Stimulated activated CD4-positive, alpha-beta T cell treated with anti-CD3 and anti-CD28 coated beads, Interleukin-1b, Interleukin-23, amount 100 ng/mL, for 24 hours (primary cell): ENCODE measurements at places on chromosomes 6 and 20.

- no peak for DNase-seq
Observed at GRCh38 chr6:130467146-130468050, 101.6 kb downstream of the TMEM200A start.

DNA sequence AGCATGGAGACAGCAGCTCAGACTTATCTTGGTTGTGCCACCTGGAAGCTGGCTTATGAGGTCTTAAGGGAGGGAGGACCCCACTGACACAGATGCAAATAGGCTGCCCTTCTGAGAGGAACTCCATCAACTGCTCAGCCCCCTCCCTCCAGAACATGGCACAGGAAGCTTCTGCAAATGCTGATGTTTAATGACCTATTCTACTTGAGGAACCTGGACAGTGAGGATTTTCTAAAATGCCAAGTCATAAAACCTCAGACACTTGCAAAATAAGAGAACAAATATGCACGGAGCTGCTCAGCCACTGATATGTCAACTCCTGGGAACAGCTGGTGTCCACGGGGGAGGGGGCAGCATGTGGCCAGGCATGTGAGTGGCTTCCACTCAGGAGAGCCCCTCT lies 3.5 kb downstream of the CST9 start:
- DNase-seq = no peak

- no peak for DNase-seq
Observed at GRCh38 chr6:9646342-9647070, 768.4 kb downstream of the TFAP2A start.

DNA sequence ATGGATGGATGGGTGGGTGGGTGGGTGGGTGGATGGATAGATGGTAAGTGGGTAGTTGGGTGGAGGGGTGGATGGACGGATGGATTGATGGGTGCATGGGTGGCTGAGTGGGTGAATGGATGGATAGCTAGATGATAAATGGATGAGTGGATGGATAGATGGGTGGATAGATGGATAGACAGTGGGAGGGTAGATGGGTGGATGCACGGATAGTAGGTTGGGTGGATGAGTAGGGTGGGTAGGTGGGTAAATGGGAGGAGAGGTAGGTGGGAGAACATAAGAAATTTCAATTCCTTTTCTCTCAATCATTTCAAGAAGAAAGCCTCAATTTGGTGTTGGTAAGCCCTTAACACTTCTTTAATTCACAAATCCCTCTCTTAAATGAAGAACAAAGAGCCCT lies 186.9 kb downstream of the PREX1 start:
- DNase-seq = no peak

DNA sequence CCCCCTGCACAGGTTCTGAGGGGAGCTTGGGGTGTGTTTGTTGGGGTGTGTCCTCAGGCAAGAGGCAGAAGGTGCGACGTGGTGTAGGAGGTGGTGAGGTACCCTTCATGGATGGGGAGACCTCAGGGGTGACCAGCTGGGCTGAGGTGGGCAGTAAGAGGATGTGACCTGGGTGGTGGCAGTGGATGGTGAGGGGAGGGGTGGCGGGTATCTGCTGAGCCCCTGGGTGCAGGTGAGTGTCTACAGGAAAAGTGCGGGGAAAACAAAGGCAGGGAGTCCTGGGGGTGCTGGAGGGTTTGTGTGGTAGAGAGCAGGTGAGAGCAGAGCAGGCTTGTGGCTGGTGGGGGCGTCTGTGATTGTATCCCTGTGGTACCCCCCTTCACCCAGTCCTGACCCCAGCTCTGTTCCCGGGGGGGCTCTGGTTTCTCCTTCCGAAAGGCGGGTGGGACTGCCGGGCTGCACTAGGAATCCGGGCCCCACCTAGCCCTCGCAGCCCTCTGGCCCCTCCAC lies 631 bp downstream of the RAET1L start:
- DNase-seq = no peak
